Ammon's horn (tissue), 1 donor: ENCODE measurements at places on chromosomes 7 and 10.

GRCh38 chr7:106070567-106071254 is 41.4 kb downstream of the SYPL1 start:
- DNase-seq = no peak

GRCh38 chr10:14009371-14010100 is 321.2 kb downstream of the FRMD4A start:
- no peak for DNase-seq

DNA sequence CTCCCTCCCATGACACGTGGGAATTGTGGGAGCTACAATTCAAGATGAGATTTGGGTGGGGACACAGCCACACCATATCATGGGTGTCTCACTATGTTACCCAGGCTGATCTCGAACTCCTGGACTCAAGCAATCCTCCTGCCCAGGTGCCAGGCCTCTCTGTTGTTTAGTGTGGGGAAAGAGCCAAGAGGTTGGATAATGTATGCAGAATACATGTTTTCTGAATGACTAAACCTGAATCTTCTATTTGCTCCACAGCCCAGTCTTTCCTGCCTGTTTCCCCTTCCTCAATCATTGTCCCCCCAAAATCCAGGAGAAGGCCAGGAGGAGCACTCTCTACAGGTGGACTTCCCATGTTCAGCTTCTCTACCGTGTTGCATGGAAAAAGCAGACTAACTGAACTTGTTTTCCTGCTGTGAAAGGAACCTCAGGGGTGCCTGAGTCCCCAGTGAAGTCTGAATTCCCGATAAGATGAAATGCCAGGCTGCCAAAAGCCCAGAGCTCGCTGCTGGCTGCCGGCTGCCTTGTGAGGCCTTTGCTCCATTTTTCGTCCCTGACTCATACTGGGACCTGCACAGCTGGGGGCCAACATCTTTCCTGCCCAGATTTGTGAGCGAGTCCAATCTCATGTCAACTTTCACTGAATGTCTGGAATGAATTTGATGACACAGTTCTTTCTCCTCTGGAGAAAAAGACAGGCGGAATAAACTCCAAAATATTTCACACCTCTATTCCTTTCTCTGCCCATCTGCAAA is 588.0 kb downstream of the CALN1 start:
- no peak for DNase-seq

- peak; percentile 98 for DNase-seq
Measured at GRCh38 chr7:4744391-4745264, 30.8 kb upstream of the AP5Z1 start.

DNA sequence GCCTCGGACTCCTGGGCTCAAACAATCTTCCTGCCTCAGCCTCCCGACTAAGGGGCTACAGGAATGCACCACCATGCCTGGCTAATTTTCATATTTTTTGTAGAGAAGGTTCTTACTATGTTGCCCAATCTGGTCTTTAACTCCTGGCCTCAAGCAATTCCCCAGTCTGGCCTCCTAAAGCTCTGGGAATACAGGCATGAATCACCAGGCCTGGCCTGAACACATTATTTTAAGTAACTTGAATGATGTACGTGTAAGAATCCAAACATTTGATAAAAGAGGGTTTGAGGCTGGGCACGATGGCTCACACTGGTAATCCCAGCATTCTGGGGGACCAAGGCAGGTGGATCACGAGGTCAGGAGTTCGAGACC is 13.0 kb upstream of the BAMBI start:
- no peak for DNase-seq

DNA sequence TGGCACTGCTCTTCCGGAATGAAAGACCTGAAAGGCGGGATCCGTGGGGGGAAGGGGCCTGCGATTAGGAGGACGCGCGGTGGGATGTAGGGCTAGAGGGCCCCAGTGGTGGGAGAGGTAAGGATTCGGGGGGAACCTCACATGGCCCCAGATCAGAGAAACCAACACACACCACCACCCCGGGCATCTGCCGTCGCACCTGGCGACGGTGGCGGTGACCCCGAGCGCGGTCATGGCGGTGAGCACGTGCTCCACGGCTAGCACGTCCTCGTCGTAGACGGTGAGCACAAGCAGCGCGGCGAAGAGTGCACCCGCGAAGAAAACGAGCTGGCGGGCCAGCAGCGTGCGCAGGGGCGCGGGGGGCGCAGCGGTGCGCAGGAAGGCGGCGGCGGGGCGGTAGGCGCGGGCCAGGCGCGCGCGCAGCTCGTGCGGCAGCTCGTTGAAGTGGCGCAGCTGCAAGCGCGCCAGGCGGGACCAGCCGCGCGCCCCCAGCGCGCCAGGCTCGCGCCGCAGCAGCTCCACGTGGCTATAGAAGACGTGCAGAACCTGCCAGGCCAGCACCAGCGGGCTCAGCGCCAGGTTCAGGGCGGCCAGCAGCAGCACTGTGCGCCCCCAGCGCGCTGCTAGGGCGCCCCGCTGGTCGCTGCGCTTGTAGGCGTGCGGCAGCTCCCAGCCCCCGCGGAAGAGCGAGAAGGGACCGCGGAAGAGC is 5.7 kb downstream of the ATG9B start:
- DNase-seq = no peak

DNA sequence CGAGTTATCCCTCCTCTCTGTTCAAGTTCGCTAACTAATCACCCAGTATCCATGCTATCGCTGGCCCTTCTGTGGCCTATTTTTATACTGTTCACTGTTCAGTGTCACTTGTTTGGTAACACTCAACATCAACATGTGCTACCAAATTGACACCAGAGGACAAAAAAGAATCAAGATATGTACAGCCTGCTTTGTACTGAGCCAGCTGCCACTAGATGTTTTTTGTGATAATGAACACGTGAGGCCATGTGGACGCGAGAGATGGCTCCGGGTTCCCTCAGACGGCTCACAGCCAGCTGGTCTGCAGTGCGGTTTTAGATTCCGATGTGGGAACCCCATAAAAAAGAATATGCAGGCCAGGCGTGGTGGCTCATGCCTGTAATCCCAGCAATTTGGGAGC is 21.2 kb downstream of the CAV1 start:
- no peak for DNase-seq

DNA sequence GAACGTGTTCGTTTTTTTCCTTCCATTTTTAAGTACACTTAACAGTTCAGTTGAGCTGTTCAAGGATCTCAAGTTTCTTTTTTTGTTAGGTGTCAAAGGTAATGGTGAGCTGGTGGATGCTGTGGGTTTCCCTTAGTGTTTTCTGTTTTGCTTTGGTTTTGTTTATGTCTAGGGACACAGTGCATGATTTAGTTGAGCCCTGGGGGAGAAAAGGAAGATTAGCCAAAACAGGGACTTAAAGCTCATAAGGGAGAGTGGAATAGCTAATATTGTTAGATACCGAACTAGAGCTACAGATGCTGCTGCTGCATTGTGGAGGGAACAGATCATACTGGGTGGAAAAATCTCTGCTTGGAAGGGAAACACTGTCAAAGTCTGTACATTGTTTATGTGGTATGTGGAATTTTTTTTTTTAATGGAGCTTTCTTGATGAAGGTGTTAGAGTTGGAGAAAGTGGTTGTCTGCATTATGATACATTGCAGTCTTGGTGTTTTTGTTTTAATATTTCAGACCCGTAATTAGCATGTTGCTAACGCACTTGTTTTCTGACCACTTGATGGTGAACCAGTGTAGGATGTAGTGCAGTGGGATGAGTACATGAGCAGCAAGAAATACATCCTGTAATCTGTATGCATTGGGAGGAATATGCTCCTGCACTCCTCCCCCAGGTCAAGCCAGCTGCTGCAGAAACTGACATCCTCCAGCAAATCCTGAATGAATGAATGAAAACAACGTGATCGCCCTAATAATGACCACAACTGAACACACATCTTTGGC is 2.1 kb downstream of the GLCCI1 start:
- DNase-seq = peak; percentile 46

DNA sequence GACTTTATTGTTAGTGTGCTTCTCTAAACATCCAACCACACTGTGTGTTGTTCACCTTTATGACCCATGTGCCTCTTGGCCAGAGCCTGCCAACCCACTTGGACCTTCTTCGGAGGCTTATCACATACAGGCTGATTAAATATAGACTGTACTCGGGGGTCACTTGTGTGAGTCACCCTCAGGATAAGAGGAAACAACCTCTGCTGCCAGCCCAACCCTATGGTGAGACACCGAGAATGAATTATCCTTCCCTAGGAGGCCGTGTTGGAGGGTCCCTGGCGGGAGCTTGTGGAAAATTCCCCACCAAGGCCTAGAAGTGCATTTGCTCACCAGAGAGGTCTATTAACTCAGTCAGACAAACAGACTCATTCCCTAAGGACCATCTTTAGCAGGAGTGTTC is 63.0 kb downstream of the FAS start:
- no peak for DNase-seq

- no peak for DNase-seq
Measured at GRCh38 chr7:114426382-114426781, 11.8 kb downstream of the FOXP2 start.

- DNase-seq = peak; percentile 40
Measured at GRCh38 chr10:48511875-48512231, 93.0 kb downstream of the ARHGAP22 start.

DNA sequence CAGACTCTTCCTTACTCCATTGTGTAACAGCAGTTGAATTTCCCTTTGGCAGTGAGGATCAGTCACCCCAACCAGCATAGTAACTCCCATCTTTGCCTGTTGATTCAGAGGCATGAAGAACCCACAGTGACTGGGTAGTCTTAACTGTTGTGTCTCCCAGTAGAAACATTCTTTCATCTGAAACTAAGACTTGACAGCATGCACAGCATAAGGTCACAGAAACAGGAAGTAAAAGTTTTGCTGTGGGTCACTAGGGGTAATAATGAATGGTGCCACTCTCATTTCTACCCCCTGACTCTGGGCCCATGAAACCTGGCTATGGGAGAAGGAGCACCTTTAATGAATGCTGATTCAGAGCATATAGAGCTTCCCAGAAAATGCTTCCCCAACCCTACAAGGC is 8.3 kb upstream of the FRMPD2 start:
- no peak for DNase-seq

DNA sequence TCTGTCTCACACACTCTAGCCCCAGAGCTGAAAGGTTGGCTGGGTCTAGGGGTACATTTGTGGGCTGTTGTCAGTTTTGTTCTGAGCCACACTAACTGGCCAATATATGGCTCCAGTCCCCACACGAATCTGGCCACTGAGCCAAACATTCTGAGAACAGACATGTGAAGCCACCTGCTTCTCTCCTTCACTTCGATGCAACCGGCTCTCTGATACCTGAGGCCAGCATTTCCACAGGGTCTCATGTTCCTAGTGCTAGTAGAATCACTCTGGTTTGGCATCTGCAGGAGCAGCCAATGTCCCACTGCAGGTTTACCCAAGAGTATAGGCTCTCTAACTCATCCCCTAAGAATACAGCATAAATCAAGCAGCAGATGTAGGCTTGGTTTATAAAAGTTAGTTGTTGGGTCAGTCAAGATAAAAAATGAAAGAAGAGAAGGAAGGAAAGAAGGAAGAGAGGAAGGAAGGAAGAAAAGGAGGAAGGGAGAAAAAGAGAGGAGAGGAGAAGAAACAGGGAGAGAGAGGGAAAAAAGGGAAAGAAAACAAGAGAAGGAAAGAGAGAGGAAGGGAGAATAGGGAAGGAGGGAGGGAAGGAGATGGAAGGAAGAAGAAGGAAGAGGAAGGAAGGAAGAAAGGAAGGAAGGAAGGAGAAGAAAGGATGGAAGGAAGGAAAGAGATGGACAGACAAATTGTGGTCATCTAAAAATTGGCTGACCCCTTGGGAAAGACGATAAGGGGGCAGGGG is 75.1 kb downstream of the STRA8 start:
- DNase-seq = no peak

GRCh38 chr7:1604383-1604782 is 34.6 kb upstream of the PSMG3 start:
- DNase-seq = no peak

GRCh38 chr10:94219829-94220228 is 142.9 kb downstream of the NOC3L start:
- no peak for DNase-seq

DNA sequence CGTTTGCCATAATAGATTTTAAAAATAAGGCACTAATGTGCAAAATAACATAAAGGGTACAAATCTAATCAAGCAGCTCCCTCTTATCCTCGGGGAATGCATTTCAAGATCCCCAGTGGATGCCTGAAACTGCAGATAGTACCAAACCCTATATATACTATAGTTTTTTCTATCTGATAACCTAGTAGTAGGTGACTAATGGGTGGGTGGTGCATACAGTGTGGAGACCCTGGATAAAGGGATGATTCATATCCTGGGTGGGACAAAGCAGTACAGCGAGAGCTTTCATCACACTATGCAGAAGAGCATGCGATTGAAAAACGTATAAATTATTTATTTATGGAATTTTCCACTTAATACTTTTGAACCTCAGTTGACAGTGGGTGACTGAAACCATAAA is 464.5 kb downstream of the GRID1 start:
- DNase-seq = no peak

DNA sequence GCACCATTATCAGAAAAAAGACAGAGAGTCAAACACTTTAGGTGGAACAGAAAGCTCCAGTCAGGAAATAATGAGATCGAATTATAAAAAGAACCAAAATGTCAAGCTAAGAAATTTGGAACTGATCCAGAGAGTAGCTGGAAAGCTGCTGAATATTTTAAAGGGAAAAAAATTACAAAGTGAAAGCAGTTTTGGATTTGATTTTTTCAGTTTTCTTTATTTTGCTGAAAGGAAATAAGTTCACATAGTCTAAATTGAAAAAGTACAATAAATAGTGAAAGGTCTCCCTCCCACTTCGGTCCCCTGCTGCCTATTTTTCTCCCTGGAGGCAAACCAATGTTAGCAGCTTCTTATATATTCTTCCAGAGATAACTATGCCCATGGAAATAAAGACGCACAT is 11.3 kb upstream of the TOMM7 start:
- no peak for DNase-seq
